8988T (cell line): ENCODE measurements at places on chromosomes 2 and 18.
A peak's percentile ranks its signal among the peaks of the same experiment; 100 is the strongest.

DNA sequence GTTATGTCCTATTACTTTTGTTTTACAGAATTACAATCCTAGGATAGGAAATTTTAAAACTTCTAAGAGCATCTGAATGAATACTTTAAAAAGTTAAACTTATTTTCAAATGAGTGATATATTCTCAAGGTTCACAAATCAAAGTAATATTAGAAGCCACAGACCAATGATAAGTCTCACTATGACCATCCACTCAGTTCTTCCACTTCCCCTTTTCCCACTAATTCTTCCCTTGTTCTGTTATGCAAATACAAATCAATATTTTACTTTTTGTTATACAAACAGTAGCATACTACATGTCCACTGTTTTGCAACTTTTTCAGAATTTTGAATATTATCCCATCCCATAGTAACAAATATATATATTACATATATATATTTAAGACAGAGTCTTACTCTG, 20.2 kb downstream of the USP37 start:
- no peak for DNase-seq

GRCh38 chr2:143588746-143589145, 459.5 kb downstream of the ARHGAP15 start:
- no peak for DNase-seq

GRCh38 chr18:64332835-64333234, 183.9 kb upstream of the LINC00305 start:
- no peak for DNase-seq

DNA sequence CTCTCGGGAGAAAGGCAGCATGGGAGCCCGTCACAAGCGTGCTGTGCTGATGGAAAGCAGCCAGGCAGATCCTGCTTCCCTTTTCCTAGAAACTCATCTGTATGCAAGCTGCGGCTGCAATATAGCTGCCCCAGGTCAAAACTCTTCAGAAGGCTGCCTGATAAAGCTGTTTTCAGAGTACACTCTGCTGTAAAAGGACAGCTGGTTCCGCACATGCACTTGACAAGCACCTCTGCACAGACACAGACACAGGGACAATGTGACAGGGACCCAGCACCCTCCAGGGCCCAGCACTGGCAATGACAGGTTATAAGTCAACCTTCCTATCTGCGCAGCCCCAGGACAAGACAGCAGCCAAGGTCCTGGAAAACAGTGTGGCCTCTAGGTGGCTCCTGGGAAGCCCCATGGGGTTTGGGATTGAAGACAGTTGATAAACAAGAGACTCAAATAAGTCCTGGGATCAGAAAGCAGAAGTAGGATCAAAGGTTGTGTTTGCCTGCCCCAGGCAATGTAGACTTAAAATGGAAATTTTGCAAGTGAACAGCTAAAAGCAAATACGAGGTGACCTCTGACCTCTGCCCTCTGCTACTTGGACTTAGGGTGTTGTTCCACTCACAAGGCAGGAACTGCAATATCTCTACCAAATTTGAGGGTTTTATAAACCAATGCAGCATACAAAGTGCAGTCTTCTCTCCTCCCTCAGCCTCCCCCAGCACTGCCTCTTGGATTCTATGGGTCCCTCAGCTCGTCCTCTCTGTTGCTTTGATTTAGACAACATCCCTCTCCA, 16.9 kb downstream of the SLC66A2 start:
- DNase-seq, result no peak

DNA sequence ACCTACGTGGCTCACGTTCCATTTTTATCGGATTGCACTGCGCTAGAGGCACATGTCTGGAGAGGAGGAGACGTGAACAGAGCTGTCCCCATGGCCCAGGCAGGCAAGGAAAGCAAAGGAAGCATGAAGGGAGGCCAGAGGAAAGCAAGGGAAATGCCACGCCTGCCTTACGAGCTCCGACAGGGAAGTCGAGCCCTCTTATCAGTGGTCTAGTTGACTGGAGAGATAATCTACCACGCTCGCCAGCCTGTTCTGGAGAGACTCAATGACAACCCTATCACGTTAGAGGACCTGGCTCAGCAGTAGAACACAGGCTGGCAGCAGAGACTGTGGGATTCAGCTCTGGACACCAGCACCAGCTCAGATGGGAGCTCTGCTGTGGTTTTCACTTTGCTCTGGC, 202.6 kb upstream of the ID2 start:
- no peak for DNase-seq

- DNase-seq, result no peak
Measured at GRCh38 chr2:43100883-43101662, 125.3 kb downstream of the ZFP36L2 start.

GRCh38 chr2:52193804-52194203, 1161.9 kb upstream of the NRXN1 start:
- DNase-seq, result no peak

DNA sequence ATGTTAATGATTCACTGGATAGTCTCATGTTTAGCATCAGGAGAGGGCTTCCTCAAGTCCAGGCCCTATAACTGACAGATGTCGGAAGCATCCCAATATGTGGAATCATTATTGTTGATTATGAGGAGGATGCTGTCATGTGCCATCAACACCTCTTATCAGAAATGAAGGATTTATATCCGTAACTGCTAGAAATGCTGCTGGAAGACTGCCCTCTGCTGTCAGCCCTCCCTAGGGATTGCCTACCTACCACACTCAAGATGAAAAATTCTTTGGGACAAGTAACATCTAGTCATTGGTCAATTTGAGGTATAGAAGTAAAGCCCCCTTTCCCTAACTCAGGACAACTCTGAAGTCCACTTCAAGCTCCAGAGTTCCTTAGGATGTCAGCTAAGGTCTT, 1166.5 kb upstream of the NXPH2 start:
- DNase-seq, result no peak

DNA sequence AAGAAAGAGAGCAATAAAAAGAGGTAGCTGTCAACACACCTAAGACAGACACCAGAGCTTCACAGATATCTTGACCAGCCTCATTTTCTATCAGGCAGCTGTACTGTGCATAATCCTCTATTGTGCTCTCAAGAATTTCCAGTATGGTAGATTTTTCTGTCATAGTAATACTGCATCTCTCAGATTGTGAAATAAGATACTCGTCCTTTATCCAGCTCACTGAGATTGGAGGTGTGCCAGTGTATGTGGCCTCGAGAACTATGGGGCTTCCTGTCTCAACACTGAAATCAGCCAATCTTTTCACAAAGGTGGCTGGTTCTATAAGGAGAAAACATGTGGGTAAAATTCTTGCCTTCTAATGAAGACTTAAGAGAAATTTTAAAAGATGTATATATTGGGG, 88.9 kb downstream of the TTN start:
- DNase-seq, result no peak

GRCh38 chr2:100422320-100423055, 5.0 kb upstream of the CHST10 start:
- peak; percentile 60 for DNase-seq

DNA sequence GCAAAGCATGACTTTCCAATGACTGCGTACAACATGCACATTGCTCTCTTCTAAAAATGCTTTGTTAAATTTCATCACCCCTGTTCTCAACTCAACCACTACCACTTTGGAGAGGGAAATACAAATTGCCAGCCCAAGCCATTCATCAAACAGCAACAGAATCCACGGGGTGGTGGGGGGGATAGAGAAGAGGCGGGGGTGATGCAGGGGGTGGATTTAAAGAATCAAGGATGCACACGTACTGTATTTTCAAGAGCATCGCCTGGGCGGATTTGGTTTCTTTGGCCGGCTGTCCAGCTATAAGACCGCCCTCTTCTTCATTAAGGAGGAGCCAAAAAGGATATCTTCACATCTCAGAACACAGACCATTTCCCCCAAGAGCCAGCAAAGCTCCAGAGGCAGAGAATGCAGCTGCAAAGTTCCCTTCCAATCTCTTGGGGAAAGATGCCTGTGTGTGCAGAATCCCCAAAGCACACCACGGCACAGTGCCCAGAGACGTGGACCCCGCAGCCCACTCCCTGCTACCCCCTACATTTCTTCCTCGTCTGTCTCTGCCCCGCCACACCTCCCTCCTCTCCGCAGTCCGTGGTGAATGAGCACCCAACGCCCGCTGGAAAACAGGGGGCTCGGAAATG, 977 bp downstream of the SLC8A1 start:
- no peak for DNase-seq

DNA sequence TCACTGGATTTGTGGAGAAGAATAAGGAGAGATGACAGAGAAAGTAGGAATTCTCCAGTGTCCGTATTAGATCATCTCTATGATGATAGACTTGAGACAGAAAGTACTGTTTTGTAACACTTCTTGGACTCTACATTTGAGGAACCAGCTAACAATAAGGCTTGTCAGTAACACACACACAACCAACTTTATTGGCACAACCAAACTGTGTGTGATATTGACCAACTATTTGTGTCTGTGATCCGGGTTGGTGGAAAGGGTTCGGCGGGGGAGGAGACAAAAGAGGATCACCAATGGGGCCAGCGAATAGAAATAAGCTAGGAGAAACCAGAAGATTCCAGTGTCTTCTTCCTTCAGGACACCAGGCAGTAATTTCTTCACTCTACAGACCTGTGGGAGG, 79.8 kb downstream of the MARCHF4 start:
- no peak for DNase-seq

DNA sequence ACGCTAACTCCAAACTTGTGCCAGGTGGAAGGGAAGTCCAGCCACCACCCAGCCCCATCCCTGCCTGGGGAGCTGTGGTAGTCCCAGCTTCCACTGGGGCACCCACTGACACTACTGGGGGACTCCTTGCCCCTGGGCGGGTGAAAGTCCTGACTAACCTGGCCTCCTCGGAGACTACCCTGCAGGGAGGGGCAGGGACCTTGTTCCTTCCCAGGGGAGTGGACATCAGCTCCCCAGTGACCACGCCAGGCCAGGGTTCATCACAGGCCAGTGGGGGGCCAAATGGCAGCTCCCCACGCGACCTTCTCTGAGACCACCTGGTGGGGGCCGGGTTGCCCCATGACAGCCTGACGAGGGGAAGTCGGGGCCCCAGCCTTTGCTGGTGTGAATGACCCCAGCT, 420.0 kb upstream of the SALL3 start:
- no peak for DNase-seq

- no peak for DNase-seq
Measured at GRCh38 chr2:228556717-228557116, 375.2 kb upstream of the SPHKAP start.

DNA sequence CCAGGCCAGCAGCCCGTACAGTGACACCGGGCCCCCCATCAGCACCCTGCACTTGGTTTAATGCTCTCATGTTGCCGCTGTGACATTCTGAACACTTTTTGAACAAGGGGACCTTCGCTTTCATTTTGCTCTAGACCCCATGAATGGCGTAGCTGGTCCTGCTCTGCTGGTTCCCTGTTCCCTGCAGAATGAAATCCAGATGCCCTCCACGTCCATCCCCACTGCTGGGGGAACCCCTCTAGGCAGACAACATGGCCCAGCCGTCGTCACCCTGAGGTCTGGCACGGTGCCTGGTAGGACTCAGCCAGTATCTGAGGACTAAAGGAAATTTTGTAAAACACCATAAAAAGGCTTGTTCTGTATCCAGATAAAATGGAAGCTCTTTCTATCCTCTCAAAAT, 128.6 kb downstream of the KCTD1 start:
- no peak for DNase-seq

DNA sequence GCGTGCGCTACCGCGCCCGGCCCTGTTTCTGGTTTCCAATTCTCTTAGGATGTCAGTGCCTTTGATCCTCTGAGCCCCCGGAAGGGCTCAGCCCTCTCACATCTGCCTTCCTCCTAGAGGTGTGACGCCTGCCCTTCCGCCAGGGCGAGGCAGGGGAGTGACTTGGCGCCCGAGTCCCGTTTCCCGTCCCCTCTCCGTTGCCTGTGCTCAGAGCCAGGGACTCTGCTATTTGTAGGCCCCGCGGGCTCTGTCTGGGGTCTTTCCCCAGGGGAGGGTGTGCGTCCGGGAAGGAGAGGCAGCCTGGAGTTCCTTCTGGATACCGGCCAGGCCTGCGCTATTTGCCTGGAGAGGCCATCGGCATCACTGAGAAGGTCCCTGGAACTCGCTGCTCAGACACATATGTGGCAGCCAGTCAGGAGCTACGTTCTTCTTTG, 103.7 kb upstream of the TAF1B start:
- no peak for DNase-seq

- DNase-seq, result no peak
Measured at GRCh38 chr2:170155022-170155722, 22.8 kb upstream of the MYO3B start.

GRCh38 chr18:9827793-9828505, 57.8 kb upstream of the TXNDC2 start:
- DNase-seq, result peak; percentile 63

DNA sequence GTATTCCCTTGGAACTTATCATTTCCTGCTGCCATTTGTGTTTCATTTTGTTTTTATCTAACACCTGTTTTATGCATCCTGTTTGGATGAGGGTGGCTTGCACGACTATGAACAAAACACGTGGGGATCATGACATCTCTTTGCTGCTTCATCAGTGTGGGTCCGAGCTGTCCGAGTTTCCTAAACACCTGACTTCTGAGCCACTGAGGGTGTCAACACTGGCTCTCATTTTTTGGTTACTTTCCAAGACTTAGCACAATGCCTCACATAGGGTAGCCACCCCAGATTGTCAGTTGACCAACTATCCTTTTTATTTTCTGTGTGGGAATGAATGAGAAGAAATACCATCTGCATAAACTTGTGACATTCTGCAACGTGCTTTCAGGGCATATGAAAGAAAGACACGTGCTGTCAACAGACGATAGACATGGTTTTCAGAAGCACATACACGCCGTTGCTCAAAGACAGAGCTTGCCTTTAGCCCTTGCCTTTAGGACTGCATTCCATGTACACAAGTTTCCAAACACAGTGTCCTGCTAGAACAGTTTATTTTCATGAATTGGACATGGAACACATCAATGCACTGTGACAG, 166.7 kb downstream of the MYT1L start:
- no peak for DNase-seq

DNA sequence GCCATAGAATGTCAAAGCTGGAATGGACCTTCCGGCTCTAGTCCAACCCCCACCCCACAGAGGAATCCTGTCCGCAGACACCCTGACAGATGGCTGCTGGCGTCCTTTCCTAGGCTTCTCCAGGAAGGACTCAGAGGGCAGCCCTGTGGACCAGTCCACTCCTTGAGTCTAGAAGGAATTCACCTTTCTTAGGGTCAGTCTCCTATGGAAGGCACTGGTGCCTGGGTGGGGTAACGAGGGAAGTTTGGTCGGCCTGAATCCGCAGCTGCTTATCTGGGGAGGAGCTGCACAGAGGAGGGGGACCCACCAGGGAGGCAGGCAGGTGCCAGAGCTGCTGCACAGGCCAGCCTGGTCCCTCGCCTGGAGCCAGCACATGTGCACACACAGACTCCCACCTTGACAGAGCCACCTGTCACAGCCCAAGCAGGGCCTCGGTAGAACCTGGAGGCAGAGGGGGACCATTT, 2.5 kb downstream of the DNMT3A start:
- DNase-seq, result no peak

DNA sequence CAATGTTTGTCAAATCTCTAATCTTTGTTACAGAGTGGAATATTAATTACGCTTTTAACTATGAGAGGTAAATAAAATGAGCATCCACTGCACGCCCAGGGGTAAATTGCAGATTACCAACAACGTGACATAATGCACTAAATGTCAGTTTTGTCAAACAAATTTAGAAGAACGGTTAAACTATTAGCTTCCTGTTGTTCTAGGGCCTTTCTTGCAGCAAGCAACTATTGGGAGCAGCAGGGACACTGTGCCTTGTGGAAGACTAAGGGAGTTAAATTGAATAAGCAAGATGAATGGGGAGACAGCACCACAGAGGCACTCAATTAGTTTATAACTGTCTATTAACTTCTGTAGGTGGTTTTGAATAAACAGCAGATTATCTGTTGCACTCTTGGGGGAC, 391.0 kb upstream of the RAB12 start:
- no peak for DNase-seq

- no peak for DNase-seq
Measured at GRCh38 chr2:231861288-231861931, 64.8 kb downstream of the NPPC start.
